ENCODE measurements at places on chromosomes 4 and X.

GRCh38 chr4:100063355-100063754 lies 113.3 kb upstream of the H2AZ1 start:
- DNase-seq: no peak

- DNase-seq: peak; percentile 83
Observed at GRCh38 chrX:103687696-103688201, 1.2 kb upstream of the MORF4L2 start.

GRCh38 chr4:15295421-15296162 lies 132.2 kb upstream of the C1QTNF7 start:
- DNase-seq: no peak

DNA sequence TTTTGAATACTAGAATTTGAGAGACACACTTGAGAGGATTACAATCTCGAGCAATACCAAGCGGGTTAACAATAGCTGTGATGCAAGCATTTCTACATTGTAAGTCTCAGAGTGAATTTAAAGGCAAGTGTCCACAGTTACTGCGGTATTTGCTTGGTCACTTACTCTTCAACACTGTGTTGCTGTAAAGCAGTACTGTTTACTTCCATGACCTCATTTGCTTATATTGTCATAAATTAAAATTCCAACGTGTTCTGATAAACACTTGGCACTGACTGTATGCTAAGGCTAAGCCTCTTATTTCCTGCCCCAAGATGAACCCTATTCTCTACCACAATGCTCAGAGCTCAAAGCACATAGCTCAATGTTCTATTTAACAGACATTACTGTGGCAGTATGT lies 11.1 kb downstream of the EXOC1L start:
- no peak for DNase-seq

DNA sequence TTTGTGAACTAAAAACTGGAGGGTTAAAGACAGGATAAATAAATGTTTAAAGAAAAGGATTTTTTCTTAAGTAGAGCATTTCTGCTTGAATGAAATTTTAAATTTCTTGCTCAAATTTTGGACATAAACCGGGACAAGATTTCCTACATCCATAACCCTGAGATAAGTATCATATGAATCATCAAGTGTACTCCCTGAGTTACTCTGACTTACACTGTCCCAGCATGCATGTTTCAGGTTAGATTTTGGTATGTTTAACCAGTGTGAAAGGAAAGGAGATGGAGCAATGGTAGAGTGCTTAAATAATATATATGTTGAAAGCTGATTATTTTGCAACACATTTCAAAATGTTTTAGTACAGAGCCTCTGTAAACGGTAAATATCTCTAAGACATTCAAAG lies 175.2 kb downstream of the ADGRL3 start:
- DNase-seq: peak; percentile 36

DNA sequence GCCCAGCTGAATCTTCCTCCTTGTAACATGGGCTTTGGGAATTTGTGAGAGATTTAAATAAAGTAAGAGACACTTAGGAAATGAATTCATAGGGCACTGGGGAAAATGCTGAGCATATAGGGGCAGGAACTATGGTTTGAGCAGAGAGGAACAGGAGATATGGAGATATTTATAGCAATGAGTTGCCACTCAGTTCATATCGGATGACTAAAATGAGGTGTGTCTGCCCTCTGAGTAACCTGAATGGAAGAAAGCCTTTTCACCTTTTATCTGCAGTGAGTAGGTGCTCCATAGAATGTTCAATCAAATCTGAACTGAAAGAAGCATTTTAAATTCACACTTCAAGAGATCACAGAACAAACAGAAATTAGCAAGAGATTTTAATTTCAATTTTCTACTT lies 105.7 kb downstream of the CEP44 start:
- DNase-seq: no peak

DNA sequence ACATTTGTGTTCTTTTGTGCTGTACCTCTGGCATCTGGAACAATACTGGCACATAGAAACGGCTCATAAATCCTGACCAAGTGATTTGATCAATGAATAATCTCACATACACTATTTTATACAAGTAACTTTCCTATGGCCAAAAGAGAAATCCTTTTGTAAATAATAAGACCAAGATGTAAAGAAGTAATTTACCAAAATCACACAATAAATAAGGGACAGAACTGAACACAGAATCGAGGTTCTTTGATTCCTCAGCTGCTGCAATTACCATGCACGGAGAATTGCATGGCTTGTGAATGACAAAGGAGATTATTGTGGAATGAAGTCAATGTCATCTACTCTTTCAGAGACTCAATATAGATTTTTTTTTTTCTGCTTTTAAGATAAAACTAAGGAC lies 576.8 kb upstream of the SMIM31 start:
- DNase-seq: no peak

- peak; percentile 47 for DNase-seq
Observed at GRCh38 chrX:109886122-109886761, 116.7 kb upstream of the TMEM164 start.

GRCh38 chr4:168978001-168978700 lies 31.9 kb downstream of the CBR4 start:
- DNase-seq: peak; percentile 64

GRCh38 chr4:36269533-36270173 lies 11.8 kb upstream of the DTHD1 start:
- DNase-seq: no peak

GRCh38 chrX:50680990-50681389 lies 133.0 kb downstream of the SHROOM4 start:
- no peak for DNase-seq

Data from fibroblast of upper back skin (primary cell).